Stimulated activated CD4-positive, alpha-beta T cell treated with anti-CD3 and anti-CD28 coated beads, TNF-alpha, amount 100 ng/mL, for 1 hour (primary cell): ENCODE measurements at places on chromosomes 7 and 10.

DNA sequence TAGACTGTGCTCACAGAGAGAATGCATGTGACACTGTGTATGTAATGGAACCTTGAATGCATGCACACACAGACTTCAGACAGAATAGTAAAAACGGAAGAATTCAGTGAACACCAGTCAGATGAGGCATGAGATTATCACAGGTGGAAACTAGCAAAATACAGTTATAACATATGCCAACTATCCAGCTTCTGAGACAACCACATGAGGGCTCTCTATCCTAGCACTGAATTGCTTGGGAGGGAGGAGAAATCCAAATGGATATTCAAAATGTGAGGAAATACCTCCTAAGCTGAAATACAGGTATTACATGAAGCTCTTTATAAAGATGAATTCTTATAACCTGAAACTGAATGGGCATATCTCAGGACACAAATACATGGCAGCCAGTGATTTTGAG lies 30.6 kb downstream of the GARS1 start:
- no peak for DNase-seq

GRCh38 chr10:17234431-17234945 lies 6.4 kb downstream of the VIM start:
- DNase-seq = no peak

DNA sequence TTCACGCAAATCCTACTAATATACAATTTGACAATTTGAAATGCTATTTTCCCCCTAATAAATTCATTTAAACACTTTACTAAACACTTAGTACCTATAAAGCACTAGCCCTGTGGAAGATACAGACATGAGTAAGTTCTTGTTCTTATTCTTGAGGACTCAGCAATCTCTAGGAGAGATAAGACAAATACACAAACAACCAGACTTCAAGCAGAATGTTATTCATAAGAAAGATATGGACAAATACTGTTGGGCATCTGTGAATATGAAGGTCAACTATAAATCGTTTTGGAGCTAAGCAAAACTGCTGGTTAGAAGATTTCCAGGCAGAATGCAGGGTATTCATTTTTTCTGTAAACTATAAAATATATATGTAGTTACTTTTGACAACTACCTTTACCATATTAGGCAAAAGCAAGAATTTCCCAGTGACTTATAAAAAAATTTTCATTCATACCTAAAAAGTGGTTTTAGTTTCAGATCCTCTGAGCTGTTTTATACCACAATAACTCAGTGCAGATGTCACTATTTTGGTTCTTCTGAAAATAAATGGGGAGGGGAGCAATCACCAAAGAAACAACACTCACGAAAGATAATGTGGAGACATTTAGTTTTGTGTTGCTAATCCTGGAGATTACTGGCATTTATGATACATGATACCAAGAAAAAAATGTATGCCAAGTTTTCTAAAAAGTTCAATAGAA lies 3.8 kb downstream of the VPS41 start:
- no peak for DNase-seq

DNA sequence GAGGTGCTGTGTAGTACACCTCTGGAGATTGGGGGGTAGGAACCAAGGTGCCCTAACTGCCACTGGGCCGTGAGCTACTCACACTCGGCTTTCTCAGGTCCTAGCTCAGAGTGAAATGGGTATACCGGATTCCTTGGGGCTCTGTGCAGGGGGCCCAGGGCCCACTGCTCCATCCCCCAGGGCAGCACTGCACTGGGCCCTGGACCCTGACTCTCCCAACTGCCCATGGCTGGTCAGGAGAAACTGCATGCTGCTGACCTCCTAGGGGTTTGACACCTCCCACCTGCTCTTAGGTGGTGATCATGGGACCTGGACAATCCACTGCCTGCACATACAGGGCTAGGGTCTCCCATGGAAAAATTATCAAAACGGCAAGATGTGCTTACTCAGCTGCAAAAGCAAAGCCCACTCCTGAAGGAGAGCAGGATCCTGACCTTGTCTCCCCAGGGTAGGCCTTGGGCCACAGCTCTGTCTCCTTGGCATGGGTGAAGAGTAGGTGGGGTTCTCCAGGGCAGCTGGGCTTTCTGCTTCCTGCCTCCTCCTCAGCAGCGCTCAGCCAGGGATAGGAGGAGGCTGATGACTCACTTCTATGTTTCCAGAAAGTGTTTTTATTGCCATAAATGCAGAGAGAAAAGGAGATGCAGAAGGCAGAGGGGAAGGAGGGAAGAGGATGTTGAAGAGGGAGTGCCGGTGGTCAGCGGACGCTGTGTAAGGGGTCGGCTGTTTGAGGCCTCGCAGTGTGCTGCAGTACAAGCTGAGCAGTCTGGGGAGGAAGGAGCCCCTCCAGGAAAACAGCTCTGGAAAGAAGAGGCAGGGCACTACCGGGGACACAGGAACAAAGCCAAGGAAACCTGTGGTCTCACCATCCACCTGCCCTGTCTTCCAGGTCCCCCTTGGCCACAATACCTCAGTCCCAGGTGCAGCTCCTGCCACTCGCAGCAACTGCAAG lies 107.8 kb downstream of the ARHGAP22 start:
- no peak for DNase-seq

DNA sequence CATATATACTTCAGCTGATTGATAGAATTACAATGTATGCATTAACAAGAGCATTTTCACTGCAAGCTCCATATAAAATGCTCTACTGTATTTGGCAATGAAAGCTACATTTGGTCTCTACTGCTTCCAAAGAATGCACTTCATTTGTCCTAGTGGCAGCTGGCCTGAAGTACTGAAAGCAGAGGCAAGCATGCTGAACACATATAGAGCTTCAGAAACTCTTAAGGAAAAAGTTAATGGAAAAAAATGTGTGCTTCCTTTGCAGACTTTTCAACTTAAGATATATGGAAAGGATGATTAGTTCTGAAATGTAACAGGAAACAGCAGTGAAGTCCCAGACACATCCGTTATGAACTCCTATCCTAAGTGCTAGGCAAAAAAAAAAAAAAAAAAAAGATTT lies 537.1 kb upstream of the POM121L12 start:
- no peak for DNase-seq

DNA sequence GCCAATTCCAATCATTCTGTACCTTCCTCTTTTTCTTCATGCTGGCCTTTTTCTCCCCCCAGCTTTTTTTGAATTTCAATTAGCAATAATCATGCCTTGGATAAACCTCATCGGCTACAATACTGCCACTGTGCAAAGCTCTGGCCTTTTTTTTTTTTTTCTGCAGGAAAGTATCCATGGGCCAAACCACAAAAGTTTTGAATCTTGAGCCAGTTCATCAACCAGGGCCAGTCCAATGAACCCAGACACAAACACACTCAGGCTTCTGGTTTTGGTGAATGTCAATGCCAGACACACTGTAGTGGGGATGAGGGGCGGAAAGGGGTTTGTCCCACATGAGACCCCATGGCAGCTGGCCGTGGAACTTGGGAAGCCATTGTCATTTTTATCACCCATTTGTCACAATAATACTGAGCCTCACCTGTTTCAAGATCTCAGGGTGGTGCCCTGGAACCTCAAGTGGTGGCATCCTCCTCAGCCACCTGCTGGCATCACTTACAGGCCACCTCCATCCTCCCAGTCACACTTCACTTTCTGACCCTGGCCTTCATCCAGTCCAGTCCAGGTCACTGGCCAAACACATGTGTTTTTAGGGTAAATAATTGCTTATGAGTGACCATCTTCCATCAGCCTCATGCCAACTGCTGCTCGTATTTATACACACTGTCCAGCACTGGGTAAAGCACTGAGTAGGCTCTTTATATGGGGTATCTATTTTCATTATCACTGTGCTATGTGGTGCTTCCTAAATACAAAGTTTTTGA lies 40.8 kb upstream of the TSPAN33 start:
- no peak for DNase-seq

GRCh38 chr7:40619647-40620046 lies 484.8 kb downstream of the SUGCT start:
- DNase-seq = no peak

GRCh38 chr10:104054430-104054829 lies 31.2 kb downstream of the COL17A1 start:
- DNase-seq = no peak

GRCh38 chr7:51253157-51253556 lies 63.5 kb downstream of the COBL start:
- no peak for DNase-seq

DNA sequence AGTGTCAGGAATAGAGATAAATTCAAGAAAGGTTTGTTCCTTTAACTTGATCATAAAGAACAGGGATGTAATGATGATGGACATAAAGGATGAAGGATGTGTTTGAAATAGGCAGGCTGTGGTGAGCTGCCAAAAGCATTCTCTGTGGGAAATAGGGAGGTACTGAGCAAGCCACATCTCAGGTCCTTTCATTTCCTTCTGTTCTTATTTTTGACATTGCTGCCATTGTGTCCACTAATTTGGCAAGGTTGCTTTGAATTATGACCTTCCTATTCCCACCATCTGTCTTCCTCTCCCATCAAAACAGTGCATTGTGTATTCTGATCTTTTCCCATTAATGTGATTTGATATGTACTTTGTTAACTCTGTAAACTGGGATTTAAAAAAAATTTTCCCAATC lies 9.4 kb downstream of the SCRN1 start:
- no peak for DNase-seq

- DNase-seq = no peak
Measured at GRCh38 chr7:112547916-112548315, 67.1 kb downstream of the LSMEM1 start.

DNA sequence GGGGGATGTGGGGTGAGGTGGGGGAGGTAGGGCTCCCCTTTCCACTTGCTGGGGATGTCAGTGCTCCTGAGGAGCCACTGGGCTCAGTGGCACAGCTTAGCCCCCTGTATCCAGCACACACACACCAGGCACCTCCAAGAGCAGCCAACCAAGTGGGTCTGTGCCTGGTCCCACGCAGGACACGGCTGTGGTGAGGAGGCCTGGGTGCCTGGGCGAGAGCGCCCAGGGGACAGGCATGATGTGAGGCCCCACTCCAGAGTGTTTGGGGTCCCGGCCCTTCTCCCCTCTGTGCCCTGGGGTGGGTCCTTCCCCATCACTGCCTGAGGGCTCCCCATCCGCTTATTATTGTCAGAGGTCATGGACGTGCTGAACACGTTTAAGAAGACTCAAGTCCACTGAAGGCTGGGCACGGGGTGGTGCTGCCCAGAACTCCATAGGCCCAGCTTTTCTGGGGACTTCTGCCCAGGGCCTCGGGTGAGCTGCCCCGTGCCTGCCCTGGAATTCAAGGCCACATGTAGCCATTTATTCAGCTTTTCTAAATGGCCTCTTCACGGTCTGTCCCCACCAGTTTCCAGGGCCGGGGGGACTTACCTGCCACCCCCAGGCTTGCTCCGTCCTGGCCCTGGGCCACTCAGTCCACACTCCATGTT lies 119.8 kb downstream of the GRK5 start:
- no peak for DNase-seq

- DNase-seq = no peak
Measured at GRCh38 chr10:96711048-96711728, 9.1 kb downstream of the PIK3AP1 start.

DNA sequence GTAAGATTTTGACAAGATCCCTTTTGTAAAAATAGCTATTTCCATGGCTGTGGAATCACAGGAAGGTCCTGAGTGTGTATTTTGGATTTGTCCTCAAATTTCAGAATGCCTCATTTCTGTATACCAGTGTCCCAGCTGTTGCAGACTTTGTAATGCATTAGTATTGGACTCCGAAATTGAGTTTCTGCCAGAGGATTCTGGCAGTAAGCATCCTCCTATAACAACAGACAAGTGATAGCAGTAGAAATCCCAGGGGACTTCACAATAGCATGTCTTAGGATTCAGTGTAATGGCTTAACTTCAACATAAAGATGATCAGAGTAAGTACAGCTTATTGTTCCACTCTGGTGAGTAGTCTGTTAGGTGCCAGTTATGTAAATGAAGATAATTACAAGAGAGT lies 104.6 kb downstream of the FOXP2 start:
- no peak for DNase-seq

GRCh38 chr10:33493978-33494377 lies 159.5 kb upstream of the NRP1 start:
- no peak for DNase-seq

- DNase-seq = no peak
Measured at GRCh38 chr7:155665957-155666287, 21.5 kb downstream of the RBM33 start.

DNA sequence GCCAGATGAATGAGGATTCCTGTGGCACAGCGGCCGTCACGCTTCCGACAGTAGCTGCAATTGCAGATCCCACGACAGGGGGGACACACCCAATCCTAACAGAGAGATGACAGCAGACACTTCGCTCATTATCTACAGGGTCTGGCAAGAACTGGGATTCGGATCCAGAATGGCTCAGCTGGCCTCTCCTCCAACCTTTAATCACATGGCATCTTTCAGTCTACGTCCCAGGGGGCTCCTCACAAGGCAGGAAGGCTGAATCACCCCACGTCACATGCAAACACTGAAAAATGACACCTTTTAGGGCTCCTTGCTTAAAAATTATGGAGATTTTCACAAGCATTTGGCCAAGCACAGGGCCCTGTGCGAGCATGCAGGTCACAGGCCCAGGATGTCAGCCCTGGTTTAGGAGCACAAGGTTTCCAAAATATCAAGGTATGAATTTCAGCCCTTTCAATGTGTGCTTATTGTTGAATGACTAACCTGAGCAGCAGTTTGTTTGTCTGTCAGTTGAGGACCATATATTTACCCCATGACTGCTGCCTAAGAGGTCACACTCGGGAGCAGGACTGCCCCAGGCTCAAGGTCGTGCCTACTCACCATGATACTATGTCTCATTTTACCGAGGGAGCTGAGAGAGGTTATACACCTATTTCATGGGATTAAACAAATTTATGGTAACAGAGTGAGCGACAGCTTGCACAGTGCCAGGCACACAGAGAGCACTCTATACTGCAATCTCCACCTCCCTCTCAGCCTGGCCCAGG lies 42.5 kb downstream of the CDCA7L start:
- no peak for DNase-seq

DNA sequence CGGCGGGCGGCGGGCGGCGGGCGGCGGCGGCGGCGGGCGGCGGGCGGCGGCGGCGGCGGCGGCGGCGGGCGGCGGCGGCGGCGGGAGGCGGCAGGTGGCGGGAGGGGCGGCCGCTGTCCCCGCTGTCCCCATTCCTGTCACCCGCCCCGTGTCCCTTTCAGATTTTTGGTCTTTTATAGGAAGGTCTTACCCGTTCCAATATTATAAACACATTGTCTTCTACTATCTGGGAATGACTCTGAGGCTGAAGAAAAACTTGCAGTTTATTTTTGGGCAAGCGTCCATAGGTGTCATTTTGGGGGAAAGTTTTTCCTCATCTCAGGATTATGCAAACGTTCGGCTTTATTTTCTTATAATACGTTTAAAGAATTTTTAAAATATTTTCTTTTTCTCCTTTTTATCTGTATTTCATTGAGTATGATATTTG lies 578 bp downstream of the ZNF713 start:
- no peak for DNase-seq

GRCh38 chr7:920351-921070 lies 34.0 kb downstream of the ADAP1 start:
- no peak for DNase-seq

GRCh38 chr7:135558337-135558767 lies 635 bp downstream of the NUP205 start:
- no peak for DNase-seq
